ENCODE measurements at places on chromosomes 5 and 9.

DNA sequence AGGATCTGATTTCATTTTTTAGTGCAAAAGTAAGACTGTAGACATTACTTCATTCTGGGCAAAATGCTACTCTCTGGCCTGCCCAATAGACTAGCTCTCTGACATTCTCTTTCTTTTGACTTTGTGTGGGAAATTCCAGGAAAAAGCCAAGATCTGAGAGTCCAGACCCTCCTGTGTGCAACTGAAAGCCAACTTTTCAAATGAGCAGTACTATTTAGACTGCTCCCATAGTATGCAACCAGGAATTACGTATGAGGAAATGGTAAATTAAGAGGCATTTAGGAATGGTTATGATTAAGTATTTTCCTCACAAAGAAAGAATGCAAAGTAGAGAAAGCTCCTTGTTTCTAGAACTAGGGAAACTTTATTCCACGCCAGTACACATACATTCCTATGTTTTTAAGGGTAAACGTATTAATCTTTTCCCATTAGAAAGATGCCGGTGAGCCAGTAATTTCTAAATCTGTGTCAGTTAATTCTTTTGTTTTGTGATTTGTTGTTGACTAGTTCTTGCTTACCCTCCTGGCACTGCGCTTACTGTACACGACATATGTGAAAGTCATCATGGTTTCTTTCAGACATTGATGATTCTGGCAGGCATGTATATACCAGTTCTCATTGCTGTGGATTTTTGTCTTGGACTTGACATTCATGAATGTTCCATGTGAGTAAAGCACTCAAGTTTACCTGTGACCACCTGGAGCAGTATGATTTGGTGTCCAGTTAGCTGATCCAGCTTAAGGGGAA is 56.0 kb downstream of the AOPEP start:
- DNase-seq, result no peak

DNA sequence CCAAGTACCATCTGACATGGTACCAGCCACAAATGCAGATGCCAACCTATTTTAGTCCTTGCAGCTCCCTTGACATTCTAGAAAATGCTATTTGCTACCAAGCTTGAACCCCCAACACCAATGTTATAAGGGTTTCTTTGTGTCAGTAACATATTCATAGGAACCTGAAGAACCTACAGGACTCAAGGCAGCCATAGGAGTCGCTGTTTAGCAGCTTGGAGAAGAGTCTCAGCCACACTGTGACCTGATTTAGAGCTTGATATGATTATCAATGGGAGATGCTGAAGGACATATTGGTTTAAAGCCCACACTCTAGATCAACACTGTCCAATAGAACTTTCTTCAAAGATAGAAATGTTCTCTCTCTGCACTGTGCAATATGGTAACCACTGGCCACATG is 6.4 kb upstream of the ZFR start:
- no peak for DNase-seq

DNA sequence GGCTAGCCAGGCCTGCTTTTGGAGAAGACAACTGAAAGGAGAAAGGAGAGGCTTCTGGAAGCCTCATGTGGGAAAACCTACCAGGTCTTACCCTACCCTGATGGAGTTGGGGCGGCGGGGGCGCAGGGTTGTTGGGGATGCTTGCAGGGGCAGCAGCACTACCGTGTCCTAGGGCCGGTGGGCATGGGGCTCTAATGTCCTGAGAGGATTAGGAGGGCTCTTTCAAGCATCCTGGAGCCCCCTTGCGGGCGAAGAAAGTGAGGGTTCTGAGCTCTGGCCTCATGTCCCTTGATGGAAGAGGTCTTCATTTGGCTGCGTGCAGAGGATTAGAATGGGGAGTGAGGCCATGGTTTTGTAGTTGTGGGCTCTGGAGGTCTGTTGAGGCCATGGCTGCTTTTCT is 86.9 kb upstream of the PITX1 start:
- no peak for DNase-seq

DNA sequence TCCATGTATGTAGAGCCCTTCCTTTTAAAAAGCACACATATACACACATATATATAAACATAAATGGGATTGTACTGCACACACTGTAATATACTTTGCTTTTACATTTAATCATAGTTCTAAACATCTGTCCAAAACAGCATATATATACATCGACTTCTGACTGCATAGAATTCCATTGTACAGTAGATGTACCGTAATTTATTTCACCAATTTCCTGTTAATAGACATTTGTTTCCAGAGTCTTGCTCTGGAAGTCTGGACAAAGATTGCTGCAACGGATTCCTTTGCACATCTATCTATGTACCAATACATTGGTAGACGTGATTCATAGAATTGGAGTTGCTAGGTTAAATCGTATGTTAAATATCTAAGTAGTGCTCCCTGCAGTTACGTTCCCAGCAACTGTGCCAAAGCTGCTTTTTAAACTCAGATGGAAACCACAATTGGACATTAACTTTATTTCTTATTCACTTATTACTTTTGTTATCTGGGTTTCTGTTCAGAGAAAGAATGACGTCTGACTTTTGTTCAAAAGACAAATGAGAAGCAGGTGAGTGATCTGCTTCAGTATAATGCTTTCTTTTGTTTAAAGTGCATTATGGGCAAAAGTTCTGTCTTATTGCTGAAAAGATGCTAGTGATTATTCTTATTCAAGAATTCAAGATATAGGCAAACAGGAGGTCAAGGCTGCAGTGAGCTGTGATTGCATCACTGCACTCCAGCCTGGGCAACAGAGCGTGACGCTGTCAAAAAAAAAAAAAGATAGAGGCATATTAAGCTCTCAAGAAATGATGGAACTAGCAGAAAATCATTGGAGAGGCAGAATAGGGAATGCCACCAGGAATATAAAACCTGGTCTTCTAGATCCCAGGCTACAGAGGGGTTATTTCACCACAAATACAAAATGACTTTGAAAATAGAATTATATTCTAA is 138.2 kb downstream of the FGF1 start:
- DNase-seq, result no peak

- DNase-seq, result no peak
Observed at GRCh38 chr9:1219284-1219683, 169.1 kb downstream of the DMRT2 start.

DNA sequence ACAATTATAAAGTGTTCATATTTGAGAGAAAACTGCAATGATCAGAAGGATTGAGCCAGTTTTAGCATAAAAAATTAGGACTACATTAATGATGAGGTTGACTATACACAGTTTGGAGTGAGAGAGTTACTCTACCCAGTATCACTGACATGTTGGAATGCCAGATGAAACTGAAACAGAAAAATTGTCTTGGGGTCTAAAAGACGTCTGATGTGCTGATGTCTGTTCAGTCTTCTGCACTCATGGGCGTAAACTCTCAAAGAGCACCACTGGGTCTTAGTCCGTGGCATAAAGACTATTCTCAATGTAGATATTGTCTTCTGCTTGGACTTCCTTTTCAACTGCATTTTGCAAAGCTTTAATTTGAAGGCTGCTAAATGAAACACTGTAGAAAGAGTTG is 29.5 kb downstream of the HAVCR1 start:
- DNase-seq, result no peak

- peak; percentile 18 for DNase-seq
Observed at GRCh38 chr9:37954581-37954981, 50.7 kb upstream of the SLC25A51 start.

GRCh38 chr9:106758911-106759310 is 104.1 kb upstream of the ZNF462 start:
- no peak for DNase-seq

- DNase-seq, result no peak
Observed at GRCh38 chr5:181198905-181199519, 6.0 kb downstream of the TRIM7 start.

DNA sequence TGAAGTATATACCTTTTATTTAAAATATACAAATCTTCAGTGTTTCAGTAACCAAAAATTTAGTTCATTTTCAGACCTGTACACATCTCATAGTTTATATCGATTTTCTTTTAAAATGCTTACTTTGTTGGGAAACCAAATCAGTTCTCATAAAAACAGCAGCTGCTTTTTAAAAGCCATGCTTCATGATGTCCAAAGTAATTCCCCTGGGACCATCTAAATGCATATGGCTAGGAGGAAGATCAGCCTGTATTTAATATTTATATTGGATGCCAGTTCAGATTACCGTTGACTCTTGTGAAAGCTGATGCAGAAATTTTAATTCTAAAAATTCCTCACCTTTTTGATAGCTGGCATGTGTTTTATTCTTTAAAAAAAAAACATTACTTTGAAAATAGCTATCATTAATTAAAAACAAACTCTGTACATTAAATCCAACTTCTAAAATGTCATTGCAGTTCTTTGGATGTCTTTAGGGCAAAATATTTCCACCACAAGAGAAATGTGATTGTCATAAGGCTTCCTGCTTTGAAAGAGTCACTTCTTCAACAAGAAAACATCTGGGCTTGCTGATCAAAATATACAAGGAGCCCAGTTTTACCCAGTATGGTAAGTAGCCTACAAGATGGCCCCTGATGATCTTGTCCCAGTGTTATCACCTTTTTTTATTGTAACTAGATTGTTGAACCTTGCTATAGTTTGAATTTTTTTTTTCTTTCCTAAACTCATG is 1242.9 kb upstream of the CDH6 start:
- DNase-seq, result no peak

- DNase-seq, result no peak
Observed at GRCh38 chr9:98251551-98251950, 3.9 kb downstream of the TBC1D2 start.

DNA sequence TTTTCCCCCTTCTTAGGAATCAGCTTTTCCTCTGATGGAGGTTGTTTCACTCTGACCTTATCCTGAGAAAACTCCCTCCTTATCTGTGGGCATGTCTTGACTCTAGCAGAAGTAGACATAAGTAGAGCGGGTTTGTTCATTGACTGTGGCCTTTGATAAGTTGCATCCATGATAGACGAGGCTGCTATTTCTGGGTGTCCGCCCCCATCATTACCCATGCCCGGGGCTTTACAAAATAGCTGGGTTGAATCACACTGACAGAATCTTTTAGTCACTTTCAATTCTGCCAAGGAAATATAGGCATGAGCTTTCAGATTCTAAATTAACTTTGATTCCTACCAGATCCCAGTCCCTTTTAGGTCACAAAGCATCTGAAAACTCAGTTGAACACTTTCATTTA is 223.8 kb downstream of the SEC61B start:
- no peak for DNase-seq

DNA sequence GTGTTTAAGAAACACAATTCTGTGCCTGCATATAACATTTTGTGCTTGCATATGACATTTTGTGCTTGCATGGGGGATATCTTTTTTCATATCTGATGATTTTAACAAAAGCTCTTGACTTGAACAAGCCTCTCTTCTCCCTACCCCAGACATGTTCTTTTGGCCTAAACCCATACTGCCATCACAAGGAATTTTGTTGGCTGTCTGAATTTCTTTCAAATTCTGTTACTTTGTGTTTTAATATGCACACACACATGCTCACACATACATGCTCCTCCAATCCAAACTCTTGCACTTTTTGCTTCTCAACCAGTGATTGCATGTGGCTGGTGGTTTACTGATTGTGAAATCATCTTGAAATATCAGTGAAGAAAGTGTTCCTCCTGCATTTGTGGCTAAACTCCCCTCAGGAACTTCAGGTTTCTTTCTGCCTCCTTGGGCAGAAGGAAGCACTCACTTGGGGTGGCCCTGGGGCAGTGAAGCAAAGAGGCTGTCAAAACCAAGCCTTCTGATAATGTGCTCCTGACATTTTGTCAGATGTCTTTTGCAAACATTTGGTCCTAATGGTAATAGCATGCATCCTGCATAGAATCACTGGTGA is 377.2 kb upstream of the KLF4 start:
- no peak for DNase-seq

- DNase-seq, result no peak
Observed at GRCh38 chr5:89105171-89105695, 222.2 kb upstream of the MEF2C start.

DNA sequence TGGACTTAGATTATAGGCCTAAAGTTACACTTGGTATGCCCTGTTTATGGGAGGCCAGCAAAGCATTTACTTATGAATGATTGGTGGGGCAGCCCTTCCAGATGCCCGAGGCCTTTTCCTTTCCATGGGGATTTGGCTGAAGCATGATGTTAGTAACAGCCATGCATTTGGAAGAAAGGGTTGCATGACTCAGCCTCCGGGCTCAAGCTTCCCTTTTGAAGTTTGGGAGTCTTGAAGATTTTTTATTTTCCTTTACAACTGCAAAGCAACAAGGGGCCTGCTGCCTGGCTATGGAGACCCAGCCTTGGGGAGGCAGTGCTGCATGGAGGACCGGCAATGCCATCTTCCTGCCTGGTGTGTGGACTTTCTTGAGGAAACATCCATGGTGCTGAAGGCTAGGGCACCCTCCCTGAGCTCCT is 244.7 kb downstream of the ICE1 start:
- no peak for DNase-seq

- DNase-seq, result no peak
Observed at GRCh38 chr9:75389101-75389500, 300.8 kb downstream of the OSTF1 start.

- DNase-seq, result no peak
Observed at GRCh38 chr9:95088421-95089161, 228.9 kb downstream of the FANCC start.

- no peak for DNase-seq
Observed at GRCh38 chr5:134503937-134504437, 21.5 kb upstream of the JADE2 start.

DNA sequence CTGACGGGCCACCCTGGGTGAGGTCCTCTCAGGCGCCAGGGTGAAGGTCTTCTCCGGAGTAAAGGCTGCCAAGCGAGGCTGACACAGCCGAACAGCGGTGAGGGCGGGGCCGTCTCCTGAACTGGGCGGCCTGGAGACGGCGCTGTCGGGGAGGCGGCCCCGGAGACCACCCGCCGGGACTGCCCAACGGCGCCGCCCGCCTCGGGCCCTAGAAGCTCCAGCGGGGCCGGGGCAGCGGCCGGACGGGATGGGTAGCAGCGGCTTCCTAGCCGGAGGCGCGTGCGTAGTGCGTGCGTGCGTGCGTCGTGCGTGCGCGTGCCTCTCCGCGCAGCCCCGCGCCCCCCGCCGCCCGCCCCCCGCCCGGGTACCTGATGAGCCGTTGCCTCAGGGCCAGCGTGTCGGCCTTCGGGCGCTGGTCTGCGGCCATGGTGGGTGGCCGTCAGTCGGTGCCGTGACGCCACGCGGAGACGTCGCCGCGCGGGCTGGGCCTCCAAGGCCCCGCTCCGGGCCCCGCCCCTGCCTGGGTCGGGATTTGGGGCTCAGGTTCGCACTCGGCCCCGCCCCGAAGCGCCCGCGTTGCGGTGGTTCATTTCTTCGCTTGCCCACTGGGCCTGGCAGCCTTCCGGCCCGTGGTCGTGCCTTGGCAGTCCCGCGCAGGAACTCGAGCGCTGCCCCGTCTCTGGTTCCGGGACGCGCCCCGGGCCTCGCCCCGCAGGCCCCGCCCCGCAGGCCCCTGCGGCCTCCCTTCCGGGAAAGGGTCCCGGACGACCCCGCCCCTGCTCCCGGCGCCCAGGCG is at the start of gene PHYKPL:
Gene PHYKPL (minus strand): TSS at position 679 of the 796 bp plus-strand sequence. CDS start 252 bp downstream, at position 427.
- DNase-seq, result peak; percentile 71

DNA sequence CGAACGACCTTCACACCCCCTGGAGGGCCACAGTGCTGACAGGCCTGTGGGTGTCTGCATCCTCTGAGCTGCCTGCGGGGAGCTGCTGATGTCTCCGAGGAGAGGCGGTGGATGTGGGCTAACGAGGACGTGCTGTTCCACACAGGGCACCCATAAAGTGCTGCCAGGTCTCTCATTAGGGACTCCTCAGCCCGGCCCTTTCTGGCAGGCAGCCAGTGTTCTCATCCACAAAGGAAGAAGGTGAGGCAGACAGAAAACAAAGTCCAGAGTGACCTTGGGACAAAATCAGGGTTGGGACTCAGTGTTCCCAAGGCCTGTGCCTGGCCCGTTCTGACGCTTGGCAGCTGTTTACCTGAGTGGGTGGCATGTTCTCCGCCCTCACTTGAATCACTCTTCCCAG is 29.3 kb downstream of the CARTPT start:
- DNase-seq, result no peak

- DNase-seq, result no peak
Observed at GRCh38 chr9:126468141-126468825, 141.7 kb downstream of the MVB12B start.

Data from activated naive CD4-positive, alpha-beta T cell treated with anti-CD3 and anti-CD28 coated beads, Interleukin-2, amount 50 U/mL, for 72 hours (primary cell).